ENCODE measurements at places on chromosomes 4 and X.

GRCh38 chr4:141659539-141659938, 23.2 kb downstream of the IL15 start:
- DNase-seq, result no peak

GRCh38 chr4:157792716-157793115, 380.1 kb downstream of the GASK1B start:
- DNase-seq, result no peak

- DNase-seq, result no peak
Measured at GRCh38 chrX:41470706-41471105, 23.6 kb downstream of the NYX start.

GRCh38 chr4:76078033-76078613, 3.6 kb downstream of the ART3 start:
- no peak for DNase-seq
